ENCODE measurements at places on chromosomes 13 and 19. TPM values are rescaled to one million over a fixed set of nuclear protein-coding genes. Genes with fewer than 3 reads are reported as not detected.

ZNF729 gene
- total RNA-seq: not detected

MBD3L2 gene
- not detected for total RNA-seq

LILRA2 gene
- total RNA-seq: not detected

NLRP13 gene
- total RNA-seq: not detected

Measured in smooth muscle cell of the umbilical artery (primary cell).